ENCODE measurements at places on chromosomes 2 and 18.

- DNase-seq = no peak
Observed at GRCh38 chr2:15116830-15117229, 444.3 kb downstream of the NBAS start.

DNA sequence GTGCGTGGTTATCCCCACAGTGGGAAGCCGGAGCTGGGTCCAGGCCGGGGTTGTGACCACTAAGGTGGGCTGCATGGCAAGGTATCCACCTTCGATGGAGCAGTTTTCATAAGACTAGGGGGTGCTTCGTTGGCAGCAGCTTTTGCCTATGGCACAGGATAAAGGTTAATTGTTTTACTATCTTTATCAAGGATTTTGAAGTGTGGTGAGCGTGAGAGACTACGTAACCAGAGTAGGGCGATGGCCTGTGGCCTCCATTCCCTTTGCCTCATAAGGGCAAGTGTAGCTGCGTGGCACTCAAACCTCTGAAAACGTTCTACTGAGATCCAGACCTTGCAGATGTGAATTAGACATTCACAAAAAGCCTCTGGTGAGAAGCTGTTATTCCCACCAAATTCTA lies 206.6 kb downstream of the ACKR3 start:
- no peak for DNase-seq

DNA sequence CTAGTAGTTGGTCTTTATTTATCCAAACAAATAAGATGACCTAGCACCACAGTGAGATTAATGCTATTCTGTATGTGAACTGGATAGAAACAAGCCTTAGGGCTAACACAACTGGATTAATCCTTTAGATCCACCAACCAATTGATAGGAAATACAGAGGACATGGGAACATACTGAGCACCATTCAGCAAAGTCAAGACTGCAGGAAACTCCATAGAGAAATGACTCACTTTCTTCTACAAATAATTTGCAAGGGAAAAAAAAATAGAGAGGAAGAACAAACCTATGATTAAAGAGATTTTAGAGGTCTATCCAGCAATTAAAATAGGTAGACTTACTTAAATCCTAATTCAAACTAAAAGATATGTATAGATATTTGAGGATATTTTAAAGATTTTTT lies 23.9 kb downstream of the WDFY1 start:
- no peak for DNase-seq

DNA sequence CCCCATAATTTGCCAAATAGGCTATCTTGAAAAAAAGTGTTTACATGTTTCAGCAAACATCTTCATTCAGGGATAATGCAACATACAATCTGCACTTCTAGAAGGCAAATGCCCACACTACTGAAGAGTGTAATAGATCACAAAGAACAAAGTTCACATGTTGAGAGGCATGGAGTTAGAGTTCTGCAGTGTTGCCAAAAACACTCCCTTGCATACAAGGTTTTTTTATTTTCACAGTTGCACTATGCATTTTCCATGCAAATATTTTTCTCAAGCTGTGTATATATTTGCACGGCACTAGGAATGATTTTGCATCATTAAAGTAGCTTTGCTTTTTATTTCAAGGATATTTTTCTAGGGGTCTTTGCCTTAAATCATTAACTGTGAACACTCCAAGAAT lies 409.9 kb downstream of the THSD7B start:
- no peak for DNase-seq

DNA sequence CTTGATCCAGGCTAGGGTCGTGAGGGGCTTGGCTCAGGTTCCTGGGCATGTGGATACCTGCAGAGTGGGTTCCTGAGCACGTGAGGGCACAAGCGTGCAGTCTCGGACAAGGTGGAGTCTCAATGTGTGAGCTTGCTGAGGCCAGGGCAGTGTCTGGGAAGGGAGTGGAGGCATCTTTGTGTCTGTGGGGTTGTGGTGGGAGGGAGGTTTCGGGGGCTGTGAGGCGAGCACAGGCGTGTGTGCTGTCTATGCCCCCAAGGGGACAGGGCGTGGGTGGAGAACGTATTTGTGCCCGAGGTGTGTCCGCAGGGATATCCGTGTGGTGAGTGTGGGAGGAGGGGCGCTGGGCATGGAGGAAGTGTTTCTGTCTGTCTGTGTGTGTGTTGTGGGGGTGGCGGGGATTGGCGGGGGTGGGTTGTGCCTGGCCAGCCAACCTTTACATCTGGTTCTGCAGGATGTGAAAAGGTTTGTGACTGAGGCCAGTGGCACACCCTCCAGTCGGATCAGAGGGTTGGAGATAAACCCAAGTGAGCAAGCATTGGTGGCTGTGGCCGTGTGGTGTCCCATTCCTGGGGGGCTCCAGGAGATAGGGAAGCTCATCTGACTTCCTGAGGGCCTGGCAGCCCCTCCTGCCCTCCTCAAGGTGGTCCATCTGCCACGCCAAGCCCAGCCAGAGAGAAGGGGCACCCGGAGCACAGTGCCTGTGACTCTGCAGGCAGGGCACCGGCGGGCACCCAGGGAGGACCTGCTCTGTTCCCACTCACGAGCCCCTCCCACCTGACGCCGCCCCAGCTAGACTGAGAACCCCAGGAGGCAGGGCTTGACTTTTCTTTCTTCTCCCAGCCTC lies 57.1 kb downstream of the ZFP36L2 start:
- peak; percentile 62 for DNase-seq

GRCh38 chr2:176854062-176854461 lies 358.5 kb upstream of the HNRNPA3 start:
- DNase-seq = no peak

DNA sequence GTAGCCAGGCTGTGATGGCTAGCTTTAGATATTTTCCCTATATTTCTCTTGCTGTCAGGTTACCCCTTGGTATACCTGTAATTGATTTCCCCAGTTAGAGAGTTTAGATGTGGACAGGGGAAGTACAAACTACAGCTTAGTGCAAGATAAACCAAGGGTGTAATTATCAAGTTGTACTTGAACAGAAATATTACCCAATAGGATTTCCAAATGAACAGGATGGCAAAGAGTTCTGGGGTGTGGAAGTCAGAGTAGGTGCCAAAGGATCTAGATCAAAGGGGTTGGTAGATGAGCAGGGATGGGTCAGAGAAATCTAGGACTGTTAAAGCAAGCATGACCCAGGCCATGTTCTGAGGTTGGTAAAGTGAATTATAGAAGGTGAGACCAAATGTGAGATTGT lies 585.2 kb downstream of the CCDC85A start:
- DNase-seq = no peak

DNA sequence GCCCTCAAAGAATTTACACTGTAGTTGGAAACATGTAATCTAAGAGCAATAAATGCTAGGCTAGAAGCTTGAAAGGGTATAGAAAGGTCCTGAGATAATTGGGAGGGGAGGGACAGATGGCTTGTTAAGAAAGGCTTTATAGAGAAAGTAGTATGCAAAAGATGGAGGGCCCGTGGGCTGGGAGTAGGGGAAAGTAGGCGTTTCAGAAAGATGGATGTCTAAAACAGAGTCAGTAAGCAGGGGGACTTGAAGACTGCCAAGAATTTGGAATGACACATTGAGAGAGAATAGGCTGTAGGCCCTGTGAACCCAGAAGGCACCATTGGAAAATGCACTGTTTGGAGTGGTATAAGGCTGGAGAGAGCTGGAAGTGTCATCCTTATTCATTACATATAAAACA lies 822 bp downstream of the PSMG2 start:
- DNase-seq = no peak

DNA sequence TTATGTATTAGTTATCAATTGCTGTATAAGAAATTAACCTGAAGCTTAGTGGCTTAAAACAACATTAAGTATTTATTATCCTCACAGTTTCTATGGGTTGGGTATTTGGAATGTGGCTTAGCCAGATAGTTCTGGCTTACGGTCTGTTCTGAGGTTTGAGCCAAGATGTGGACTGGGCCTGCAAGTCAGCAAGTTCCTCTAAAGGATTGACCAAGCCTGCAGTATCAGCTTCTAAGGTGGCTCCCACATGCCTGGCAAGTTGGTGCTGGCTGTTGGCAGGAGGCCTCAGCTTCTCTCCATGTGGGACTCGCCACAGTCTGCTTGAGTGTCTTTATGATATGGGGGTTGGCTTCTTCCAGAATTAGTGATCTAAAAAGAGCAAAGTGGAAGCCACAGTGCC lies 45.0 kb upstream of the TCF4 start:
- DNase-seq = no peak

Data from GM10248 (cell line).